ENCODE measurements at places on chromosomes 4 and X. TPM values are rescaled to one million over a fixed set of nuclear protein-coding genes. Genes with fewer than 3 reads are reported as not detected.

GRCh38 chr4:88618782-88619485, 26.7 kb downstream of the HERC3 start:
- peaks cover 4% of the 10 kb centered on the region for H3K4me1 ChIP-seq
- no peak overlapping the region for H3K4me3 ChIP-seq
- no peaks in the 10 kb centered on the region for H3K27me3 ChIP-seq
- H3K27ac ChIP-seq = no peak overlapping the region
- DNase-seq = no peak

DNA sequence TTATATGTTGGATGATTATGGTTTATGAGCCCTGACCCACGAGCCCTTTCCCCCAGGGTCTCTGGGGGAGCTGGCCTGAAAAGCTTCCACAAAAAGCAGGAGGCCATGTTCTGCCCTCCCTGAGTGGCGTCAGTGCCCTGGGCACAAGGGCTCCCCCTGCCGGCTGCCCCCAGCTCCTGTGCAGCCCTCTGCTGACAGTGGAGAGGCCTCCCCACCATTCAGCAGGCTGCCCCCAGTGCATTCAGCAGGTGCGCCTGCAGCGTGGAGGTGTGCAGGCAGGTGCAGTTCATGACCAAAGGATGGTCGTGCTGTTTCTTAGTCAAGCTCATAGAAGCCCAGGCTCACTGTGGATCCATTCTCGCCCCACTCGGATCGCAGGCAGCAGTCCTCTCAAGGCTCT, 12.5 kb upstream of the S100P start:
- no peak for DNase-seq
- H3K27ac ChIP-seq = no peak overlapping the region
- peaks cover 2% of the 10 kb centered on the region for H3K4me1 ChIP-seq
- no peaks in the 10 kb centered on the region for H3K27me3 ChIP-seq
- H3K36me3 ChIP-seq = no peaks in the 10 kb centered on the region
- H3K4me3 ChIP-seq = no peak overlapping the region

The RHOXF2B gene
- total RNA-seq = not detected

DNA sequence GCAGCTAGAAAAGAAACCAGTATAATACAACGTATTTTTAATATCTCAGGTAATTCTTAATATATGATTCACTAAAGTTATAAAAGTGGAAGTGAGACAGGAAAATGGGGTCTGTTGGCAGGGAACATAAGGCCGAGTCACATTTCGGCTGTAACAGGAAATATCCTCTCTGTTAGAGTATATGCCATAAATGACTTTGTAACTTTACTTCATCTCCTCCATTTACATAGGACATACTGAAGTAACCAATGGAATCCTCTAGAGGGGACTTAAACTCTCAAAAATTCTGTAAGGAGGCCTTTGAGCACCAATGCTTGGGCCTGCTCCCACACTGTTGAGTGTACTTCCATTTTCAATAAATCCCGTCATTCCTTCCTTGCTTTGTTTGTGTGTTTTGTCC, 71.3 kb downstream of the ANKRD17 start:
- H3K36me3 ChIP-seq = no peaks in the 10 kb centered on the region
- H3K27ac ChIP-seq = peak overlapping the region; percentile 8
- no peaks in the 10 kb centered on the region for H3K27me3 ChIP-seq
- peak; percentile 26 for DNase-seq

- H3K27ac ChIP-seq = no peak overlapping the region
- H3K4me3 ChIP-seq = no peak overlapping the region
- peaks cover 21% of the 10 kb centered on the region for H3K4me1 ChIP-seq
- peaks cover 18% of the 10 kb centered on the region for H3K36me3 ChIP-seq
- DNase-seq = no peak
These were observed 19.3 kb downstream of the KLF3 start for GRCh38 chr4:38683276-38683675.

- peaks cover under 1% of the 10 kb centered on the region for H3K4me1 ChIP-seq
- peaks cover 5% of the 10 kb centered on the region for H3K36me3 ChIP-seq
- no peak overlapping the region for H3K27ac ChIP-seq
- no peaks in the 10 kb centered on the region for H3K27me3 ChIP-seq
- no peak overlapping the region for H3K4me3 ChIP-seq
These were observed 12.7 kb downstream of the RAB28 start for GRCh38 chr4:13471400-13471799.

DNA sequence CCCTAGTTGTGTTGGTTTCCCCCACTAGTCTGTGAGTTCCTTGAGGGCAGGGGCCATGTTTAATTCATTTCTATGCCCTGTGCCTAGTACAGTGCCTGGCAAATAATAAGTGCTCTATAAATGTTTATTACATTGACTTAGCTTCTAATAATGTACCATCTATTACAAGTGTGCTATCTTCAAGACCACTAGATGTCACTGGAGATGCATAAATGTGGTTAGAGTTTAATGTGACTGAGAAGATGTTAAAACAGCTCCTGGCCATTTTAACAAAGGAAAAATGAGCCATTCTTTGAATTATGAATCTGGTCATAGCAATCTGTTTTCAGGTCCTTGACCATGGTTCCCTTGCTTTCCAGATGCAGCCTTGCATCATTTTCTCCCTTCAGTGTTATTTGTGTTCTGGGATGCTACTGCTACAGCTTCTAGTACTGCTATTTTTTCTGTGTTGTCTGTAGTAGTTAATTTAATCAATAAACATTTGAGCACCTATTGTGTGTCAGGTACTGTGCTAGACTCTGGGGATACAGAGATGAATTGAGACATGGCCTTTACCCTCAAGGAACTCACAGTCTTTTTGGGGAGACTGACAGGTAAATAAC, 43.2 kb downstream of the SLC9A6 start:
- H3K4me1 ChIP-seq = peaks cover 17% of the 10 kb centered on the region
- H3K4me3 ChIP-seq = no peak overlapping the region
- no peaks in the 10 kb centered on the region for H3K27me3 ChIP-seq
- H3K36me3 ChIP-seq = no peaks in the 10 kb centered on the region
- DNase-seq = peak; percentile 50
- H3K27ac ChIP-seq = no peak overlapping the region

The CLDN22 gene
- total RNA-seq = not detected

The LINC00632 gene
- 318 TPM for total RNA-seq

The NFXL1 gene
- 11.7 TPM for total RNA-seq

DNA sequence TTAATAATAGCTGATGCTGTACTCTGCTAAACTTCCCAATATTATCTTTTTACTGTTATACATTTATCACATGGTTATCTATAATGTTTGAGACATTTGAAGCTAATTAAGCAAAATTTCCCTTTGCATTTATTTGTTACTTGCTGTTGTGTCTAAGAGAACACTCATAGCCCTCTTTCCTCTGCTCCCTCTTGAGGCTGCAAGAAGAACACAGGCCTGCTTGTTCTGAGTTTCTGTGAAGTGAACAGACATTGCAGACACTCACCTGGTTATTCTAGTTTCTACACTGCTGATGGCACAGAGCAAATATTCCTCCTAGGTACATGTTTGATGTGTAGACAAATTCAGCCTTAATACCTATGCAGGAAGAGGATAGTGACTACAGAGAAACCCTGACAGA, 367.8 kb downstream of the GASK1B start:
- no peak overlapping the region for H3K4me3 ChIP-seq
- no peaks in the 10 kb centered on the region for H3K4me1 ChIP-seq
- DNase-seq = peak; percentile 6
- H3K27ac ChIP-seq = no peak overlapping the region
- H3K27me3 ChIP-seq = no peaks in the 10 kb centered on the region

GRCh38 chrX:7110821-7111276, 36.7 kb upstream of the STS start:
- DNase-seq = no peak
- H3K4me1 ChIP-seq = no peaks in the 10 kb centered on the region
- no peaks in the 10 kb centered on the region for H3K27me3 ChIP-seq
- H3K36me3 ChIP-seq = no peaks in the 10 kb centered on the region
- H3K4me3 ChIP-seq = no peak overlapping the region

The FHIP1A gene
- total RNA-seq = 4.1 TPM

The XAGE1A gene
- total RNA-seq = not detected

- no peak for DNase-seq
- no peaks in the 10 kb centered on the region for H3K36me3 ChIP-seq
- no peak overlapping the region for H3K27ac ChIP-seq
- no peaks in the 10 kb centered on the region for H3K27me3 ChIP-seq
- no peak overlapping the region for H3K4me3 ChIP-seq
These were observed 57.6 kb upstream of the PRDM8 start for GRCh38 chr4:80139671-80140070.

- no peak overlapping the region for H3K27ac ChIP-seq
- H3K4me1 ChIP-seq = no peaks in the 10 kb centered on the region
- no peak overlapping the region for H3K4me3 ChIP-seq
- H3K36me3 ChIP-seq = no peaks in the 10 kb centered on the region
- no peaks in the 10 kb centered on the region for H3K27me3 ChIP-seq
These were observed 32.4 kb upstream of the HMX1 start for GRCh38 chr4:8904041-8904501.

The FDCSP gene
- not detected for total RNA-seq

DNA sequence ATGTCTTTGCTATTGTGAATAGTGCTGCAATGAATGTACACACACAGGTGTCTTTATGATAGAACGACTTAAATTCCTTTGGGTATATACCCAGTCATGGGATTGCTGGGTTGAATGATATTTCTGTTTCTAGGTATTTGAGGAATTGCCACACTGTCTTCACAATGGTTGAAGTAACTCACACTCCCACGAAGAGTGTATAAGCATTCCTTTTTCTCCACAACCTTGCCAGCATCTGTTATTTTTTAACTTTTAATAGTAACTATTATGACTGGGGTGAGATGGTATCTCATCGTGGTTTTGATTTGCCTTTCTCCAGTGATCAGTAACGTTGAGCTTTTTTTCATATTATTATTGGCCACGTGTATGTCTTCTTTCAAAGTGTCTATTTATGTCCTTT, 17.6 kb upstream of the DCUN1D4 start:
- H3K4me3 ChIP-seq = no peak overlapping the region
- H3K27me3 ChIP-seq = no peaks in the 10 kb centered on the region
- H3K36me3 ChIP-seq = no peaks in the 10 kb centered on the region
- H3K27ac ChIP-seq = no peak overlapping the region
- no peak for DNase-seq

The ENAM gene
- total RNA-seq = 0.11 TPM

The NMU gene
- total RNA-seq = not detected

GRCh38 chrX:143757375-143757774, 36.8 kb upstream of the SPANXN2 start:
- no peaks in the 10 kb centered on the region for H3K4me1 ChIP-seq
- H3K27ac ChIP-seq = no peak overlapping the region
- no peaks in the 10 kb centered on the region for H3K36me3 ChIP-seq

DNA sequence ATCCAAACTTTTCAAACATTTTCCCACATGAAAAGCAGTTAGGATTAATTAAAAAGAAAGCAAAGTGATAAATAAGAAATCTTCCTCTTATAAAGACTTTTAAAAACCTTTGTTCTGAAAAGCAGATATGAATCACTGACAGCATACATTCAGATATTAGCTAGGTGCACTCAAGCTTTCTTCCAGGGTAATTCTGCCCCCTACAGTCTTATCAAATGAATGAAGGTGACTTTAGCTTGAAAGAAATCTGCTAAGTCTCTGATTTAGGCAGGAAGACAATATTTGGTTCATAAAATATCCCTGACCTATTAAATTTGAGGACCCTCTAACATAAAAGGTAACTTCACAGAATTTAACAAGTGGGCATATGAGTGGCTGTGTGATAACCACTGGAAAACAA, 209.1 kb upstream of the FAM47A start:
- no peaks in the 10 kb centered on the region for H3K27me3 ChIP-seq
- no peak overlapping the region for H3K4me3 ChIP-seq
- DNase-seq = no peak
- H3K27ac ChIP-seq = no peak overlapping the region
- no peaks in the 10 kb centered on the region for H3K4me1 ChIP-seq

The LNX1 gene
- total RNA-seq = 4.4 TPM

DNA sequence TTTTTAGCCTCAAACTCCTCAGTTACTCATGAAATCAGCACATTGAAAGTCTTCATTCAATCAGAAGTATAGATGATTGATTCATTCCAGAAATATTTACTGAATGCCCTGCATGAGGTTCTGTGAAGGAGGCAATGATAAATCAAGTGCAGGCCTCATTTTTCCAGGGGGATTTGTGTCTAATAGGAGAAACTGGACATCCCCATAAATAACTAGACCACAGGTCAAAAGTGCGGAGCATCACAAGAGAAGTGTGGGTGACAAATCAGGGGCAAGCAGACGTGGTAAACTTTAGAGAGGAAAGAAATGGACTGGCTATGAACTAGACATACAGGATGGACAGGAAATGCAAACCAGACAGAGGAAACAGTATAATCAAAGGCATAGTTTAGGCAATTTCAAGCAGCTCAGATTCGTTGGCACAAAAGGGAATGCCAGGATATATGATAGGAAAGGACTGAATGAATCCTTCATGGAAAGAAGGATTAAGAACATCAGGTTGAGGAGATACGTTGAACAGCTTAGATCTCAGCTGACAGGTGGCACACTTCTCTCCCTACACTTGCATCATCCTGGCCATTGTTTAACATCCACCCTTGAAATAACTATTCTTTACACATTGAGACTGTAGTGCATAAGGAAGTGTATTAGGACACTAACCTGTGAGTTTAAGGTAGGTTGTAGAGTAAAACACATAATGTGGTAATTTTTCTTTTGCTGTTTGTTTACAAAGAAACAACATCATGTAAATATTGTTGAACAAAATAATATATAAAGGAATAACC, 69.6 kb upstream of the RASGEF1B start:
- no peaks in the 10 kb centered on the region for H3K27me3 ChIP-seq
- no peak for DNase-seq
- H3K27ac ChIP-seq = no peak overlapping the region

- H3K27me3 ChIP-seq = peaks cover 7% of the 10 kb centered on the region
- H3K36me3 ChIP-seq = no peaks in the 10 kb centered on the region
- no peaks in the 10 kb centered on the region for H3K4me1 ChIP-seq
- H3K27ac ChIP-seq = no peak overlapping the region
- no peak for DNase-seq
- no peak overlapping the region for H3K4me3 ChIP-seq
These were observed 26.7 kb downstream of the HTT-AS start for GRCh38 chr4:3047464-3048286.

The FAM9B gene
- total RNA-seq = not detected

DNA sequence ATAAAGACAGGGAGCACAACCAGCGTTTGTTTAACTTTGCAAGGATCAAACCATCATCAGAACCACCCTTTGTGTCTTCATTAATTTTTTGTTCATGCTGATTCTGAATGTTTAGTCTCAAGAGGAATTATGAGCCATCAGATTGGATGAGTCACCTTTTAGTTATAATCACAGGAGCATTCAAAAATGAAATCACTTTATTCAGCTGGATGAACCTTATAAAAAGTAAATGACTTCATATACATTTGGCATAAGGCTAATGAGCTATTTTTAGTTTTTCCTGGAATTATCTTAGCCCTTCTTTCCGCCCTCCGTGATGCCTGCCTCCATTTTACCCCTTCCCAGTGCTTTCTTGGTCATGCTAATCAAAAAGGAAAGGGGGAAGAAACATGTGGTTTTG, 103.6 kb downstream of the SORBS2 start:
- H3K4me1 ChIP-seq = peaks cover 43% of the 10 kb centered on the region
- no peaks in the 10 kb centered on the region for H3K27me3 ChIP-seq
- DNase-seq = peak; percentile 85
- H3K36me3 ChIP-seq = no peaks in the 10 kb centered on the region
- H3K4me3 ChIP-seq = no peak overlapping the region

GRCh38 chr4:73345399-73345975, 58.6 kb upstream of the ALB start:
- H3K4me3 ChIP-seq = no peak overlapping the region
- no peak overlapping the region for H3K27ac ChIP-seq
- no peaks in the 10 kb centered on the region for H3K4me1 ChIP-seq
- DNase-seq = no peak
- H3K36me3 ChIP-seq = no peaks in the 10 kb centered on the region
- H3K27me3 ChIP-seq = no peaks in the 10 kb centered on the region
